Stimulated activated CD4-positive, alpha-beta T cell treated with anti-CD3 and anti-CD28 coated beads, TNF-alpha, amount 100 ng/mL, for 48 hours (primary cell): ENCODE measurements at places on chromosomes 7 and 10.
A peak's percentile ranks its signal among the peaks of the same experiment; 100 is the strongest.

DNA sequence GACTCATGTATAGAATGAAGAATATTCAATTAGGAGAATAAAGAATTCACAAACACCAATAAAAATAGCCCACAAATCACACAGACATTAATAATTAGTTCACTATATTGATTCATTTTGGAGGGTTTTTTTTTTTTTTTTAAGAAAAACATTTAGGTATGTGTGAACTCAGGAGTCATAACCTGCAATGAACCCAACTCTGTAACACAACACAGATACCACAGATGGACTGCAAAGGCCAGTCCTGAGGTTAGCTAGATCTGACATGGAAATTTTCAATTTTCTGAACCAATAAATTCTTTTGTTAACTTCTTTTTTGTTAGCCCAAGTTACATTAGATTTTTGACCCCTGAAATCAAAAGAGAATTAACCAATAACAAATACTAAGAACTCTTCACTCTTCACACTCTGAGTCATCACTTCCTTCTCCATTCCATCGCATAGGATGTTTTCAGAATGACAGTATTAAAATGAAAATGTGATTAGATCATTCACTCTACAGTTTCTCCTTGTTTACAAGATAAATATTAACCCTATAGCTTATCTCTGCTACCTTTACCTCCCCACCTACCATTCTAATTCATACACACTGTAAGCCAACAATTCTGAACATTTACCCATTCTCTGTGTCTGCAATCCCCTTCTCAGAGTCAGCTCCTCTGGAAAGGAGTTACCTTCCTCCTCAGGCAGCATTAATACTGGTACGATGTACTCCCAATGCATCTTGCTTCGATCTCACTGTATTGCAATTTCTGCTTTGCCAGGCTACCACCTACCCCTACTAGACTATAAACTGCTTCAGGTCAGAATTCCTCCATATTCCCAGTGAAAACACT is 141.5 kb downstream of the LRRN3 start:
- DNase-seq: no peak

DNA sequence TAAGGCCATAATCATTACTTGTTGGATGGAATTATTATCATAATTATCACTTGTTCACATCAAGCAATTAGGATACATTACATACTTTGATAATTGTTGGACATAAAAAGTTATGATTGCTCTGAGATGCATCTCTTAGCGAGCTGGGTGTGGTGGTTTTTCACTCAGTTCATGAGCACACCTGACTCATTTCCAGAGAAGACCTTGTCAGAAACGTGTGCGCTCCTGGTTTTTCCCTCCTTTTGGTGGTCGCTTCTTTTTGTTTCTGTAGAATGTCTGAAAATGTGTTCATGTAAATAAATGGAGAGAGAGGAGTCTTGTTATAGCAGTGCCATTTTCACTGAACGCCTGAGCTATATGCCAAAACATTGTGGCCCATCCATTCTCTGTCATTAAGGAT is 141.3 kb downstream of the PAXIP1 start:
- no peak for DNase-seq

- no peak for DNase-seq
Measured at GRCh38 chr10:44865289-44865671, 45.9 kb upstream of the TMEM72 start.

DNA sequence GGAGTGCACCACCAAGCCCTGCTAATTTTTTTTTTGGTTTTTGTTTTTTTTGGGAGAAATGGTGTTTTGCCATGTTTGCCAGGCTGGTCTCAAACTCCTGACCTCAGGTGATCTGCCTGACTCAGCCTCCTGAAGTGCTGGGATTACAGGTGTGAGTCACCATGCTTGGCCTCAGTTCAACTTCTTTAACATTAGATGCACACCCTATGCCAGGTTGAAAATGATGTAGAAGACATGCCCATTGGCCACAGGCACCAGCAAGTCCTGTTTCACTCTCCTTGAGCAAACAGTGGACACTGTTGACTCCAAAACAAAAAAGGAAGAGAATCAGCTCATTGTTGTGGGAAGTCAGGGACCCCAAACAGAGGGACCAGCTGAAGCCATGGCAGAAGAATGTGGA is 1205.3 kb downstream of the REEP3 start:
- DNase-seq: no peak

GRCh38 chr7:43647339-43647672 is 64.4 kb downstream of the STK17A start:
- DNase-seq: no peak

GRCh38 chr7:35519971-35520809 is 174.7 kb downstream of the HERPUD2 start:
- DNase-seq: peak; percentile 29

DNA sequence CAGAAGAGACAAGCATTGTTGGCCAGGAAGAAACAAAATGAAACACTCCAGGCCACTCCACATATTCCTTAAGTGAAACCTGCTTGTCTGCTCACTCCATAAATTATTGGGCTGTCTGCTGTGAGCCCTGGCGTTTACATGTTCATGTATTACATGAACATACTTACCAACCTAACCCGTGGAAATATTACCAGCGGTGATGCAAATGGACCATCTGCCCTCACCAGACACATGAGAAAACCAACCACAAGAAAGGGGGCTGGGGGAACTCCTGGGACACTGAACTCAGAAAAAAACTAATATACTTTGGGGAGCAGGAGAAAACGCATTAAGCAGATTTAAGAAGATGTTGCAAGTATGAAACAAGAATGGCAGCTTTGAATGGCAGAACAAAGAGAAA is 731.2 kb upstream of the IGFBP3 start:
- DNase-seq: no peak

GRCh38 chr10:59905731-59906416 is 482 bp downstream of the CCDC6 start:
- DNase-seq: no peak

DNA sequence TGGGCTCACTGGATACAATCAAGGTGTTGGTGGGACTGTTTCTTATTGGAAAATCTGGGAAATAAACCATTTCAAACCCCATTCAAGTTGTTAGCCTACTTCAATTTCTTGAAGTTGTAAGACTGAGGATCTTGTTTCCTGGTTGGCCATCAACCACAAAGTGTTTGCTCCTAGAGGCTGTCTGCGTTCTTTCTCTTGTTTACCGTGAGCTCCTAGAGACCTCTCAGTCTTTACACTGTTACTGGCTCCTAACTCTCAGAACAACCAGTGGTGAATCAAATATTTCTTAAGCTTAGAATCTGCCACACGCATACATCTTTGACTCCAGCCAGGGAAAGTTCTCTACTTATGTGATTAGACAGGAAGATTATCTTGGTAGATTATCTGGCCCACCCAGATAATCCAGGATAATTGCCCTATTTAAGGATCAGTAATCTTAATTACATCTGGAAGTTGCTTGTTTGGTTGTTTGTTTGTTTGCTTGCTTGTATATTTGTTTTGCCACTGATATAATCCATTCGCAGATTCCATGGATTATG is 798.7 kb downstream of the IPMK start:
- no peak for DNase-seq

DNA sequence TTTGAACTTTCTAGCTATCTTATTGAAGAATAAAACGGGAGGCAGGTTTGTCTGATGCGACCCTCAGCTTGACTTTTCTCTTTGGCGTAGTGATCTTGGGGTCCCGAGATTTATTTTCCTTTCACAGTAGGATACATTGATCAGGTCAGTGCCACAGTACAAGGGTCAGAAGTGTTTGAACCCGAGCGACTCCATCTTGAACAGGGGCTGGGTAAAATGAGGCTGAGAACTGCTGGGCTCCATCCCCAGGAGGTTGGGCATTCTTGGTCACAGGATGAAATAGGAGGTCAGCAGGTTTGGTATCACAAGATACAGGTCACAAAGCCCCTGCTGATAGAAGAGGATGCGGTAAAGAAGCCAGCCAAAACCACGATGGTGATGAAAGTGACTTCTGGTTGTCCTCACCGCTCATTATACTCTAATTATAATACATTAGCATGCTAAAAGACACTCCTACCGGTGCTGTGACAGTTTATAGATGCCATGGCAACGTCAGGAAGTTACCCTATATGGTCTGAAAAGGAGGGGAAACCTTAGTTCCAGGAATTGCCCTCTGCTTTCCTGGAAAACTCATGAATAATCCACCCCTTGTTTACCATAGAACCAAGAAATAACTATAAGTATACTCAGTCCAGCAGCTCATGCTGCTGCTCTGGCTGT is 3.0 kb upstream of the TECPR1 start:
- no peak for DNase-seq

DNA sequence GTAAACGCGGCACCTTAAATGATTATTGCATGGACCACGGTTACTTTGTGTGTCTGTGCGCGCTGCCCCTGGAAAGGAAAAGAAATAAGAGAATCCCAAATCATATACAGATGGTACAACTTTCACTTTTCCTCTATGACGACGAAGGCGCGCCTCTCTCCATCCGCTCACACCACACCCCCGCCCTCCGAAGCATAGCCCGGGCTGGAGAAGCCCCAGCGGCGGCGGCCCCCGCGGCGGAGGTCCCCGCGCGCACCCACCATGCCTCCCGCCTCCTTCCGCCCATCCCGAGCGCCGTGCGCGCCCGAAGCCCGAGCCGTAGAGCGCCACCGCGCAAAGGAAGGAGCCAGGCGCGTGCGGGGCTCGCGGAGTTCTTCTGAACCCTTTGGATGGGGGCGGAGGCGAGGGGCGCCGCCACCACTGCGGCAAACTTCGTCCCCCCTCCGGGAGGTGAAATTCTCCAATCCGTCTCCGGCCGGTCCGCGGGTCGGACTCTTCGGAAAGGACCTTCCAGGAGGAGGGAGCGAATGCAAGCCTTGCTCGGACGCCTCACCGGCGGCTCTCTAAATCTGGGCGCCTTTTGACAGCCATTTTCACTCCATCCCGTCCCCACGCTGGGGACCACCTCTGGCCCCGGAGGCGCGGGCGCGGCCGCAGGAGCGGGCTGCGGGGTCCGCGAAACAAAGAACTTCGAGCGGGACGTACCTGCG is 588 bp downstream of the GLI3 start:
- DNase-seq: no peak

DNA sequence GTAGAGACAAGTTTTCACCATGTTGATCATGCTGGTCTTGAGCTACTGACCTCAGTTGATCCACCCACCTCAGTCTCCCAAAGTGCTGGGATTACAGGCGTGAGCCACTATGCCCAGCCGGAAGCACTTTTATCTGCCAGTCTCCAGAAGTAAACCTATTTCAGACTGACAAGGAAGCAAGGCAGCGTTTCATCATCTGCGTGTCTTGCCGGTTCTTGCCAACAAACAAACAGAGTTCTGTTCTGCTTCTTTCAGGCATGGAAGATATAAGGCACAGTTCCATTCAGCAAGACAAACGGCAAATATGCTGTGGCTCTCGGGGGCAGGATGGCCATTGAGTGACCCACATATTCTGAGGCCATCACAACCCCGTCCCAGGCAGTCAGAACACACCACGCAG is 15.5 kb upstream of the LARP4B start:
- DNase-seq: no peak
